ENCODE measurements at places on chromosomes 5 and 9.

GRCh38 chr9:91761362-91761761 is 188.7 kb downstream of the ROR2 start:
- no peak for DNase-seq

GRCh38 chr9:131405428-131405827 is 11.5 kb downstream of the PRRC2B start:
- no peak for DNase-seq

DNA sequence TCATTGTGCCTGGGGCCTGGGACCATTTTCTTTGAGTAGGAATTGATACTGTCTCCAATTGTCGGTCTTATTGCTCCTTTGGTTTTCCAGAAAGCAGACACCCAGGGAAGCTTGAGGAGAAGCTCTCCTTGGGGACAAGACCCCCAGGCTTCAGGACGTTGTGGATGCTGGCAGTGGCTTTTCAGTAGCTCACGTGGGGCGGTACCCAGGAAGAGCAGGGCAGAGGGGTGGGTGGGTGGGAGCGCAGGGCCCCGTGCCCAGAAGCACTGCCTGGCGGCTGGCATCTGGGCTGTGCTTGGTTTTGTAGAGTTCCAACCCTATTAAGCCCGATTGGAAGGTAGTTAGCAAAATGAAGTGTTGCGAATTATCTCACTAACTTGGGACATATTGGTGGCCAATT is 374.2 kb upstream of the IRX1 start:
- DNase-seq: no peak

DNA sequence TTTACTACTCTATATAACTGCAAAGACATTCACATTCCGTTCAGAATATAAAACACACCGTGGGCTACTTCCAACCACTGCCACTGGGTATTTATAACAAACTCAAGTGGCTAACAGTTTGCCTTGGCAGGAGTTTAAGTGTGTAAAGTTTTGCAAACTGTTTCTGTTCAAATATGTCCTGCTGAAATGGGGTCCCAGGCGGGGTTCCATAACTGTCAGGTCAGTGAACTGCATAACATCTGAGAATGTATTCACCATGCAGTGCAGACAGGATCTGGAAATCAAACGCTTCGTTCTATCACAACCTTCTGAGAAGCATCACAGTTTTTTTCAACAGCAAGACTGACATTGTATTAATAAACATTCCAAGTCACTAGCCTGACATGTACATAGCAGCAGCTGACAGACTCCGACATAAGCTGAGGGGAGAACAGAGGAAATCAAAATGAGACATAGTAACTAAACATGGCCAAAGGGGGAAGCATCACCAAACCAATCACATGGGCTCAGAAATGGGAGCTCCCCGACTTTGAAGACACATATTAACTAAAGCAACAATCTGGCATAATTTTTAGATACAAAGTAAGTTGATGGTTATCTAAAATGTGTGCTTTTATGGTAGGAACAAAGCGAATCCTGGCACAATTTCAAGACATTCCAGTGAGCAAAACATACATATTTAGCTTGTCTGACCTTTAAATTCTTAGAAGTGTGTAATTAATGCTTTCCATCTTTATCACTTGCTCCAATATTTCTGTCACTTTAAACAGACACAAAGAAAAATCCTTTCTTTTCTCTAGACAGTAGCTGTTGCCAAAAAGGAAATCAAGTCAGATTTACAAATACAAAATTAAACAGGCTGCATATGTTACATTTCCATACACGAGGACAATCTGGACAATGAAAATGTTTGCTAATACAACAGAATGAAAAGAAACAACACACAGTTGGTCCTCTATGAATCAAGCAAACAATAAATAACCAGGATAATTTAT is 156.8 kb downstream of the MAPKAP1 start:
- DNase-seq: no peak

- DNase-seq: no peak
Observed at GRCh38 chr9:83068414-83068813, 5.5 kb upstream of the RASEF start.

DNA sequence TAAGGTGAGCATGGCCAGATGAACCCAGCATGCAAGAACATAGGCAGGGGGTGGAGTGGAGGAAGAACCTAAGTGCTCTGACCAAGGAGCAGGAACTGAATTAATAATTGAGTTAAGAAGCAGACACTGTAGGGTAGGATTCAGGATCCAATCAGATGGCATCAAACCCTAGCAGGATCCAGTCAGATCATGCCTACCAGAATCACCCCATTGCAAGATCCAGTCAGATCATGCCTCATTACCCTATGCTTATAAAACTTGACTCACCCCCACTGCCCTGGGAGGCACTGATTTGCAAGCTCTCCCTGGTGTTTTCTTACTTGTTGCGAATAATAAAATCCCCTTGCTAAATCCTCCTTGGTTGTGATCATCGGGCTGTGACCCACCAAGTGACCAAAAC is 19.7 kb downstream of the TUSC1 start:
- no peak for DNase-seq

DNA sequence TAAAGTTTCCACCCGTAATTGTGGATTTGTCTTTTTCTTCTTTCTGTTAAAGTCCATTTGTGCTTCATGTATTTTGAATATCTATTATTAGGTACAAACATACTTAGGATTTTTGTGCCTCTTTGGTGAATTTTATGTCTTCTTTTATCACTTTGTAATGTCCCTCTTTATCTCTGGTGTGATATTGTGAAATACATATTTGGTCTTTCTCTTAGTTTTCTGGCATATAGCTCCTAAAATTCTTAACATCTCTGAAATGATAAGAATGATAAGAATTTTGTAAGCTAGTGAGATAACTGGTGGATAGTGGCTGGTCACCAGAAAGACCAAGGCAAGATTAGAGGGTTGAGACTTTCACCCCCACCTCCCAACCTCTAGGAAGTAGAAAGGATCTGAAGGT is 111.1 kb downstream of the KCTD16 start:
- DNase-seq: no peak

DNA sequence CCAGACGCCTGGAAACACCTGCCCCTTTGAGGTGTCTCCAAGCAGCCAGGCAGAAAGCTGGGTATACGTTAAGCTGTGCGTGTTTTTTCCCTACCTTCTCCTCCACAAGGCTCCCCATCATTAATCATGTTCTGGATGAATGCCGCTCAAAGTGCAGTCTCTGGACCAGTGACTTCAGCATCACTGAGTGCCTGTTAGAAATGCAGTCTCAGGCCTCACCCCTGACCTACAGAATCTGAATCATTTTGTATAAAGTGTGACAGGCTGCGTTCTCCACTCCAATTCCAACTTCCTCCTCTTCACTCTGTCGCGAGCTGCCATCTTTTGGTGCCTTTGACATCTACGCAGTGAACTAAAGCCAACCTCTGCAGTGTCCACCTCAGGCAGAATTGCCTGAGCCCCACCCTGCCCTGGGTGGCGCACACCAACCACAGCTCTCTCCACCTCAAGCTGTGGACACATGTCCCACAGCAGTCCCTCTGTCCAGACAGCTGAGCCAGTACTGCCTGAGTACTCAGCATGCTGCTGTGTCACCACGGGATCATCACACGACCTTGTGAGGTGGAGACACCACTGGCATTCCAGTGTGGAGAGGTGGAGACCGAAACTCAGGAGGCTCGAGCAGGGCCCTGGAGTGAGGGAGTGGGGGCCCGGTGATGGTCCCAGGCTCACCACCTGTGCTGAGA is 14.2 kb downstream of the PTPN3 start:
- DNase-seq: no peak

DNA sequence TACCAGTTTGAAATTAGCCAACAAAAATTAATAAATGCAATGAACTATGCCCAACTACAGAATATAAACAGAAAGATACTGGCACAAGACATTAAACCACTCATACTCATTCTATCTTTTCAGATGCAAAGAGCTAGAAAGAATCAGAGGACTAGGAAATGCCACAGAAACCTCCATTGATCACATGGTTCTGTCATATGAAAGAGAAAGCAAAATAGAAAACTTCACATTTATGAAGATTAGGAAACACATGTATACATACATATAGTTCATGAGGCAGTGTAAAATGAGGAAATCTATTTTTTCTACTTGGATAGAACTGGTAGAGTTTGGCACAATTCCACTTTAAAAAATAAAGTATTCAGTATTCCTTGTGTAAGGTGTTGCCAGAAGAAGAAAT is 275.1 kb upstream of the PTGER4 start:
- DNase-seq: no peak

DNA sequence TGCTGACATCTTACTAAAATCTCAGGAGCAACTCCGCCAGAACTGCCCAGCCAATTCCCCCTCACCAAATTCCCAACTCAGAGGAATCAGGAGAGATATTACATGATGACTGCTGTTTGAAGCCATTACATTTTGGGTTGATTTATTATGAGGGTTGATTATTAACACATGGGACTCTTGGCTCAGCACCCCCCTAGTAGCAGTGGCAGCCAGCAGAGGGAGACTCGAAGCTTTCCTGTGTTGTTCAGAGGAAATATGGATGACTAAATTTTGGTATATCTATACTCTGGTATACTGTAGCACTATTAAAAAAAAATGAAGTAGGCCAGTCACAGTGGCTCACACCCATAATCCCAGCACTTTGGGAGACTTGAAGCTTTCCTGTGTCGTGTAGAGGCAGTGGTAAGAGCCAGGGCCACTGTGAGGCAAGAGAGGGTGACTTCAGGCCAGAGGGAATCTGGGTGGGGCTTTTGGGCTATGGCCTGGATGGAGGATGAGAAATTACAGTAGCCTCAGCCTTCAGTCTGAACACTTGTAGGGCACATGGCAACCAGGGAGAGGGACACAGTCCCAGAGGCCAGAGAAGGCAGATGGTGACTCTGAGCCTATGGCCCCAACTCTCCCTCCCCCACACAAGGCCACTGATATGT is 111.4 kb downstream of the LHX2 start:
- DNase-seq: no peak

- DNase-seq: no peak
Observed at GRCh38 chr9:86764221-86764624, 183.1 kb downstream of the GAS1 start.
